Ovary (tissue), 10 donors: ENCODE measurements at places on chromosomes 7 and 10. TPM values are rescaled to one million over a fixed set of nuclear protein-coding genes. Genes with fewer than 3 reads are reported as not detected.
A peak's percentile ranks its signal among the peaks of the same experiment; 100 is the strongest.

- no peak overlapping the region for H3K27ac ChIP-seq
- H3K27me3 ChIP-seq, result no peaks in the 10 kb centered on the region
- no peak overlapping the region for H3K4me3 ChIP-seq
- no peaks in the 10 kb centered on the region for H3K4me1 ChIP-seq
- H3K36me3 ChIP-seq, result no peaks in the 10 kb centered on the region
- peak; percentile 55 for DNase-seq
Observed at GRCh38 chr7:28096713-28097112, 83.9 kb downstream of the JAZF1 start.

- no peaks in the 10 kb centered on the region for H3K36me3 ChIP-seq
- H3K27me3 ChIP-seq, result no peaks in the 10 kb centered on the region
- no peak overlapping the region for H3K4me3 ChIP-seq
Observed at GRCh38 chr10:816091-816477, 115.4 kb downstream of the LARP4B start.

GRCh38 chr10:131242007-131242406 is 69.5 kb downstream of the TCERG1L start:
- no peaks in the 10 kb centered on the region for H3K27me3 ChIP-seq
- DNase-seq, result no peak
- no peaks in the 10 kb centered on the region for H3K4me1 ChIP-seq
- no peaks in the 10 kb centered on the region for H3K36me3 ChIP-seq
- H3K27ac ChIP-seq, result no peak overlapping the region

The DGKI gene
- total RNA-seq, result 0.12 TPM

The CPA1 gene
- total RNA-seq, result 5.5 TPM

The TYW1B gene
- 7.6 TPM for total RNA-seq
